NCI-H1092 (cell line): ENCODE measurements at places on chromosomes 2 and 18.

GRCh38 chr18:58952858-58953257 lies 88.2 kb downstream of the ZNF532 start:
- no peak for DNase-seq

GRCh38 chr2:190980630-190981209 lies 33.3 kb downstream of the STAT1 start:
- DNase-seq = peak; percentile 76

DNA sequence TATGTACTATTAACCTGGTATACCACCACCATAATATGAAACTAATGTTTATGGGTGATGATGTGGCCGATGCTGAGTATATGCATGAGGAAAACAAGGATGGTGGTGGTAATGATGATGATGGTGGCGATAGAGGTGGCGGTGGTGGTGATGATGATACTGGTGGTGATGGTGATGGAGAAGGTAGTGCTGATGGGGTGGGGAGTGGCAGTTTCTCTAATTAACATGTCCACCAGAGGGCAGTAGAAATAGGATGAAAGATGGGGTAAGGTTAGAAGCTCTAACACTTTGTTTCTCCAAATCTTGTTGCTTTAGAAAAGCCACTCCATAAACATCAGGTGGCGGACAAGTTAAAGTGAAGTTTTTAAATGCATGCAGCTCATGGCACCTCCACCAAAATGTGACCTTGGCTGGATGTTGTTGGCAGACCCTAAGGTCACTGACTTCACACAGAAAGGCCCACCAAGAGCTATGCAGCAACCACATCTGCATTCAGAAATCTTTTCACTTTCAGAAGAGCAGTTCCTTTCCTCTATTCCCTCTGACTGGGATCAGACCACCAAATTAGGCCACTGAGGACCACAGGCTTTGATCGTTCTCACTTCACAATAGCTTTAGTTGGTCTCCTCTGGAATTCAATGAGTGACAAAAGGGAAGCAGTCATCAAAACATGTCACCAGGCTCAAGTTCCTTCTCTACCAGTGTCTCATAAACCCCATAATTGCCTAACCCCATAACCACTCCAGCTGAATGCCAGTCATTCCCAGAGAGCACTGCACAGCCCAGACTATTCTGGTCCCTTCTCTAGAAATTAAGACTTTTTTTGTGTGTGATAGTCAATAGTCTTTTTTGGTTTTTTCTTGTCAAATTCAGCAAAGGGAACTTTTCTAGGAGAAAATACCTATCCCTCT lies 7.5 kb upstream of the BCL11A start:
- DNase-seq = no peak

DNA sequence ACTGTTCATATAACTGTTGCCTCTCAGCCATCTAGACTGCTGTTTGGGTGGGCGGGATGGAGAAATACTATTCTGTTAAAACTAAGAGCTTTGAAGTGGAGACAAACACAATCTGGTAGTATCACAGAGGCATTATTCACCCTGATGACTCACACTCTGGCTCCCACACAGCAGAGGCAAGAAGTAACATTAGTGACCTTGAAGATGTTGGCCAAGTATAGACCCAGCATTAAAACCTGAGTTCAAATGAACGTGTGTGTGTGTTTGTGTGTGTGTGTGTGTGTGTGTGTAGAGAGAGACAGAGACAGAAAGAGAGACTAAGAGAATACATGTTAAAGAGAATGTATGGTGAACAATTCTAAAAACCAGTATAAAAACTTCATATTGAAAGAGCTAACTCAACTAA lies 22.5 kb upstream of the ACVR1 start:
- DNase-seq = no peak

DNA sequence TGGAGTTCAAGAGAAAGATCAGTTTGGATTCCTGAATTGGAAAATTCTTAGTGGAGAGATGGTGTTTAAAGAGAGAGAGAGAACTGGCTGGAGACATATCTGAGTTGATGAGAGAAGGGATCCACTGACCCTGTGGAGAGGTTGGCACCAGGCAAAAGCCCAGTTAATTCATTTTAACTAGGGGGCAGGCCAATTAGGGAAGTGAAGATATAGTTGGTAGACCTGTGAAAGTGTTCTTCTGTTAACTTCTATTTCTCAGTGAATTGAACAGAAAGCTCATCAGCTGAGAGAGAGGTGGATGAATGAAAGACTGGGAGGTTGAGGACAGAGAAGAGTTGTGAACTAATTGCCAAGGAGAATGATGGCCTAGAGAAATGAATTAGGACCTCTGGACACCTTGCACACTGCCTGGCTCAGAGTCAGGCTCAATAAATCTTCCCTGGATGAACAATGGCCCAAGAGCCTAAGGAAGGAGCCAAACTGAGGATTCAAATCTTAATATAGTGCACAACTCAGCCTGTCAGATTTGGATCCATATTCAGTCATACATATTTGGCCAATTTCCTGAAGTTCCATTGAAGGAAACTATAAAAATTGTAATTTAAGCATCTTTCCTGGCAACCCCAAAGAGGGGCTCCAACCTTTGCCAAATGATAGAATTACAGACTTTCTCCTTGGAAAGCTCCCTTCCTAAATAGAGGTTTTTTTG lies 82.2 kb upstream of the RMDN2 start:
- no peak for DNase-seq

DNA sequence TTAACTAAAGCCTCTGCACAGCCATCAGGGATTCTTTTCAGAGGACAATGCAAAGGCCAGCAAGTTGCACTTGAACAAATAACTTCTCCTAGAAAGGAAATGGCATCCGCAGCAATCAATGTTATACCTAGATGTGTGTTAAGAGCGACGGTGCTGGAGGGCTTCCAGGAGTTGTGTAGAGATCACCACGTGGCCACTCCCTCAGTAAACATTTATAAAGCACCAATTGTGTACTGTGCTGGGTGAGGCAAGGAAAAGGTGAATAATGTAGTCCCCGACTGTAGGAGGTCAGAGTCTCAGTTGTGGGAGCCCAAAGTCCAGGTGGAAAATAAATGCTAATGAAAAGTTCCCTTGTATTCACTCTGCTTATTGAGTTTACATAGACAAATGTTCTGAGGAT lies 135.0 kb downstream of the ALK start:
- no peak for DNase-seq

GRCh38 chr2:37575780-37576179 lies 95.7 kb downstream of the CDC42EP3 start:
- no peak for DNase-seq
